ENCODE measurements at places on chromosomes 5 and 9.
A peak's percentile ranks its signal among the peaks of the same experiment; 100 is the strongest.

- DNase-seq, result no peak
Observed at GRCh38 chr5:66874004-66874403, 277.8 kb downstream of the MAST4 start.

DNA sequence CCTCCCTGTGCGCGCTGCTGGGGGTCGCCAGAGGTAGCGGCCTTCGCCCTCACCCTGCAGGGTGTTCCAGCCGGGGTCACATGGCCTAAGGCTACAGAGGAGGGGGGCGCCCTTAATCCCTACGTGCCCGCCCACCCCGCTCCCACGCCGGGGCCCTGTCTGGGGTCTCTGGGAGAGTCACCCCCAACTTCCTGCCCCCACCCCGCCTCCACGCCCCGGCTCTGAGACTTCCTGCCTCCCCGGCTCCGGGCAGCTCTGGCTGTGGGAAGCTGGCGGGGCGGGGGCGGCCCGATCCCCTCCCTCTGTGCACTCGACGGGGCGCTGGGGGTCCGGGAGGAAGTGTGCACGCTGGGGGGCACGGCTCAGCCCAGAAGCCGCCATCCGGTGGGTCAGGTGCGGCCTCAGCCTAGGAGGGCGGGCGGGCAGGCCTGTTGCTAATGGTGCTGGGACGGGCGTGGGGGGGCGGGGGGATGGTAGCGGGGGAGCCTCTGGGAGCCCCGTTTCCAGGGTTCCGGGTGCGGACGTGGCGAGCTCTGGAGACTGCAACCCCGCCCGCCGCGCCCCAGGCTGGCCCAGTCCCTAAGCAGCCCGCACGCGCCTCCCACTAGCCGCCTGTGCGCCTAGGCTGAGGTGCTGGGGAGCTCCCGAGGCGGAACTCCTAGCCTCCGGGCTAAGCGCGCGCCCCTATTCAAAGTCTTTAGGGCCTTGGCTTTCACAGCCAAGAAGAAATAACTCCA, 61.6 kb downstream of the CXXC5 start:
- DNase-seq, result peak; percentile 28

DNA sequence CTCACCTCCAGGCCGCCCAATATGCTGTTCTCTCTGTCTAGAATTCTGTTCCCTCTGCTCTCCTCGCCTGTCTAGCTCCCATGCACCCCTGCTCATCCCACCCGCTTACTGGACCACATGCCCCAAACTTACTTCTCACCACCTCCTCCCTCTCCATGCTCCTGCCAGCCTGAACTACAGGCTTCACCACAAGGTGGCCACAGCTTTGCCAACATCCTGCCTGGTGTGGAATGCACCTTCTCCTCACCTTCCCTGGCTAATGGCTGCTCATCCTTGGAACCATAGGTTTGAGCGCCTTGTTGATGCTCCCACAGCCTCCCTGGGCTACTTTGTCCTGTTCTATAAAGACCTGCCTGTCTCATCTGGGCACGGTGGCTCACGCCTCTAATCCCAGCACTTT, 9.6 kb downstream of the LAMC3 start:
- no peak for DNase-seq

GRCh38 chr5:9622971-9623421, 7.2 kb downstream of the TAS2R1 start:
- peak; percentile 80 for DNase-seq

GRCh38 chr5:52811067-52811749, 23.5 kb downstream of the ITGA1 start:
- DNase-seq, result peak; percentile 85

- no peak for DNase-seq
Observed at GRCh38 chr9:81559197-81559596, 130.2 kb downstream of the TLE1 start.

DNA sequence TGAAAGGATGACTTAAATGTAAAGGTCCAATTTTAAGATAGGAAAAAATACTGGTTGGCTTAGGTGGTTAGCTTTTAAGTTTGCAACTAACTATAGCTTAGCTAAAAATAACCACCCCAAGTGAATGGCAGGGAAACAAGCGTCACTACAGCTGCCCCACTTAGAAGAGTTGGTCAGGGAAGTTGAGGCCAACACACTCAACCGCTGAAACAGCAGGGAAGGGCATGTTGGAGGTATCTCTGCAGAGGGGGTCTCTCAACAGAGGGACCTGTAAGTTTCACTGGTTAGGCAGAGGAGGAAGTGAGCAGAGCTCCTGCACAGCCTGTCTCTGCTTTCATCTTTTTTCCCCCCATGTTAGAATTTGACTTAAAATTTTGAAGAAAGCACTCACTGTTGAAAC, 75.3 kb downstream of the LHFPL2 start:
- DNase-seq, result no peak

- peak; percentile 94 for DNase-seq
Observed at GRCh38 chr5:14105718-14106410, 37.3 kb upstream of the TRIO start.

DNA sequence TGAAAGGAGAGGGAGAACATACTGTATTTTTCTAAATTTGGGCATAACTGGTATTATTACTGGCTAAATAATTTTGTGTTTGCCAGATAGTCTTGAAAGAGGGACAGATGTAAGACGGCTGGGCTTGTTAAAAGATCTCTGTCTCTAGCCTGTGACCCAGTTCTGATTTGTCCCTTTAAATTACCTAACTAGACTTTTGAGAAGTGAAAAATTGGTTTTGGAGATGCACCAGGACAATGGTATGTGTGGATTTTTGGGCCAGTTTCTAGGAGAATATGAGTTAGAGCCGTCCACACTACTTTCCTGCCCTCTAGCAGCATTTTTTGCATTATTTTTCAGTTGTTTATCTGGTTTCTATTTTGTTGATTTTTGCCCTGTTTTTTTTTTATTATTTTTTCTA, 33.5 kb downstream of the LNPEP start:
- no peak for DNase-seq

- DNase-seq, result no peak
Observed at GRCh38 chr5:68531970-68532369, 316.4 kb downstream of the PIK3R1 start.

DNA sequence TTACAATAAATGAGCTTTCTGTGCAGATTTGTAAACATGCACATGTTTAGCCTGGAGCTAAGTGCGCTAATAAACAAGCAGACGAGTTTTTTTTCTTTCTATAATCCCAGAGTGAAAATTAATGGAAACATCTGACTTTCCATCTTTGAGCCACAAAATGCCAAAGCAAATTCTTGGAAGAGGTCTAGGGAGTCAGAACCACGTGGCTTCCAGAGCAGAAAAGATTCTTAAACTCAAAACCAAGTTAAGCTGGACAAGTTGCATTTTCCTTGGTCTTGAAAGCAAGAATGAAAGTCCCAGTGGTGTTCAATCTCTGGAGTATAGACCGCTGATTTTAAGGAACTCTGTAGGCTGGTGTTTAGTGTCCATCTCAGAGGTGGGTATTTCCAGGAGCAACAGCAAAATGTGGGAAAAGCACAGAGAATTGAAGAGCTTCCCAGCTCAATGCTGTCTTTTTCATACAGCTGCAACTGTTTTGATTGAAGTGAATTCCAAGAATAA, 71.4 kb downstream of the MYO10 start:
- DNase-seq, result no peak

GRCh38 chr5:66828046-66828547, 231.9 kb downstream of the MAST4 start:
- DNase-seq, result no peak

DNA sequence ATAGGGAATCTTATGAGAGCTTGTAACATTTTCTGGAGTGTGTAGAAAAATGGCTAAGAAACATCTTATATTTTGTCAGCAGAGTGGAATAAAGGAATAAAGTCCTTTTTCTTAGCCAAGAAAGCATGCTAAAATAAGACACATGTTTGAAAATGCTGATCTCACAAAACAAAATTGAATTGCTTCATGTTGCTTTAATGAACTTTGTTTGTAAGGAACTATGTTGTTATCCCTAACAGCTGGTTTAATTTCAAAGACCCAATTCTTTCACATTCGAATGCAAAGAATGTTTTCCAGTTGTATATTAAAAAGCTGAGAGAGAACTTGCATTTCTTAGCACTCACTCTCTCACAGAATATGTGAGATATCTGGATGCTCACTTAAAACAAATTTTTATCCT, 107.6 kb downstream of the MUSK start:
- no peak for DNase-seq

DNA sequence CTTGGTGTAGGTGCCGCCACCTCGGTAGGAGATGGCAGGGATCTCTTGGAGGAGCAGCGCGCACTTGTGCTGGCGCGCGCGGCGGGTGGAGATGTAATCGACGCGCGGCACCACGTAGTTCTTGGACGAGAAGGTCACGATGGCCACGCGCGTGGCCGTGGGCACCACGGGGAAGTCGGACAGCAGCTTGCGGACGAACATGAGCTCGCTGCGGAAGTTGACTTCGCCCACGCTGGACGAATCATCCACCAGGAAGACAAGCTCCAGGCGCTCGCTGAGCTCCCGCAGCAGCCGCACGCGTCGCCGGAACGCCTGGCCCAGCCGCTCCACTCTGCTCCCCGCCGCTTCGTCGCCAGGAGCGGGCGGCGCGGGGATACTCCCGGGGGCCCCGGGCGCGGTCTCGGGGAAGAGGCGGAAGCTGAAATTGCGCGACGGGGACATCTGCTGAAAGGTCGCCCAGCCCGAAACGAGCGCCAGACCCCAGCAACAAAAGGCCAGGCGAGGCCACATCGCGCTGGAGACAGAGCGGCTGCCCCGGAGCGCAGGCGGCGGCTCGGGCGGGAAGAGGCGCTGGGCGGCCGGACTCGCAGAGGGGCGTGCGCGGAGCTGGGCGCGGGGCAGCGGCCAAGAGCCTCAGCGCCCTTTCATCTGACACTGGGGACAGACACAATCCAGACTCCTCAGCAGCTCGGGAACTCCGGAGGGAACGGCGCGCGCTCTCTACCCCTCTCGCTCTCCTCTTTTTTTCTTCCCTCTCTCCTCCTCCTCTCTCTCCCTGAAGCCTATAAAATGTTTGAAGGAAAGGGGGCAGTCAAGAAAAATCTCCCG, at the start of gene SVEP1:
SVEP1 (minus strand) TSS at position 708 of the 828 bp plus-strand sequence; CDS start at position 510, 198 bp downstream.
- DNase-seq, result peak; percentile 81

DNA sequence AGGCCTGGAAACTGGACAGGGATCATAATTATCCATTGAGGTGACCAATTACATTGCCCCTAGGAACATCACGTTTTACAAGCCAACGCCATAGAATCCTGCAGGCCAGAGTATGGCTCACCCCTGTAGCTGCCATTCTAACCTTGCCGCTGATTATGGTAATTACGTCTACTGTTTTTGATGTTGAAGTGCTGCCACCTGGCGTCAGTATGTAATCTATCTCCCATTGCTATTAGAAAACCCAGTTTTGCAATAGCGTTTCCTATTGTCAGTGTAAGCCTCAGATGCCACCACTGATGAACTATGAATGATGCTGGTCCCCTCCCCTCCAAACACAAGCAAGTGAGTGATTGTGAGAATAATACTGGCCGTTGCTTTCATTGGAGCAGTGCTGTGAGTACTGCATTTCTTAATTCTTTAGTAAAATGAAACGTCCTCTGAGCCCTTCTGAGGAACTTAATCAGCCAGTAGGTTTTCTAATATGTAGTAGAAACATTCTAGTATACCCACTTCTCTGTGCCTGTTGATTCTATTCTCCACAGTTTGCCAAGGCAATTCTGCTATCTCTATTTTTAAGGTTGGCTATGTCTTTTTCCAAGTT, 100.5 kb upstream of the NMUR2 start:
- DNase-seq, result peak; percentile 54

DNA sequence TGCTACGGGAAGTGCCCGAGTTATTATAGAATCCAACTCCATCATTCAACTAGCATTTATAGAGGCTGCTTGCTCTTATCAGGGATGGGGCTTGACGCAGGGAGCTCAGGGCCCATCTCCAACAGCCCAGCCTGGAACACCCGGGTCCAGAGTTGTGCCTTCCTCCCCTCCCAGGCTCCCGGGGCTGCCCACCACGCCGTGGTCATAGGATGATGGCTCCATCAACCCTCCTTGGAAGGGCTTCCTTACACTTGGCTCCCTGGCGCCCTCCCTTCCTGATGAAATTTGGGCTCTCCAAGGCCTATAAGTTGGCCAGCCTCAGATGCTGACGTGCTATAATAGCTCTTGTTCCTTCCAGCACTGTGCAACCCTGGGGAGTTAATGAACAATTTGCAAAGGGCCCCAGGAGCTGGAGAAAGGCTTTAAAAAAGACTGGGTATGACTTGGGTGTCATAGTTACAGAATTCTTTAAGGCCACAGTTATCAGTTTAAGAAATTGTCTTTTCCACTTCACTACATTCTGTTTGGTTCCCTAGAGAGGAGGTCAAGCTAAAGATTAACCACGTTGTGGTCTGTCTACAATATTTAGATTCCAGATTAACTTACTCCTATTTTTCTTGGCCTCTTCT, 42.5 kb upstream of the GADD45G start:
- DNase-seq, result peak; percentile 23

GRCh38 chr9:69937833-69938535, 105.7 kb upstream of the MAMDC2 start:
- DNase-seq, result no peak

DNA sequence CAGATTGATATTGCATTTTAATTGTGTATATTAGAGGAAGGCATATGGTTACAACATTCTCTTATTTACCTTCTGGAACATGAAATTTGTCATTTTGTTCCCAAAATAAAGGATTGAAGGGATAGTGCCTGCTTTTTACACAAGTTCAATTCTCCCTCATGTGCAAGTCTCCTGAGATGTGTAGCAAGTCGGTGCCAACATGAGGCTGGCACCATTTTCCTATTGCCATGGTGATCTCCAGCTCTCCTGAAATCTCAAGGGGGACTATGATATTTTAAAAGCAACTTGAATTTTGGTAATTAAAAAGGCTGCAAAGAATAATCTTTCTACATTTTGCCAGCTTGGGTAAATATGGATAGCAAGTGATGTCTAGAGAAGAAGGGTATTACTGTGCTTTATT, 693.3 kb upstream of the WWC1 start:
- DNase-seq, result no peak

- no peak for DNase-seq
Observed at GRCh38 chr5:171612749-171613148, 172.9 kb upstream of the SMIM23 start.

- DNase-seq, result peak; percentile 58
Observed at GRCh38 chr5:87361031-87361445, 51.7 kb downstream of the CCNH start.

DNA sequence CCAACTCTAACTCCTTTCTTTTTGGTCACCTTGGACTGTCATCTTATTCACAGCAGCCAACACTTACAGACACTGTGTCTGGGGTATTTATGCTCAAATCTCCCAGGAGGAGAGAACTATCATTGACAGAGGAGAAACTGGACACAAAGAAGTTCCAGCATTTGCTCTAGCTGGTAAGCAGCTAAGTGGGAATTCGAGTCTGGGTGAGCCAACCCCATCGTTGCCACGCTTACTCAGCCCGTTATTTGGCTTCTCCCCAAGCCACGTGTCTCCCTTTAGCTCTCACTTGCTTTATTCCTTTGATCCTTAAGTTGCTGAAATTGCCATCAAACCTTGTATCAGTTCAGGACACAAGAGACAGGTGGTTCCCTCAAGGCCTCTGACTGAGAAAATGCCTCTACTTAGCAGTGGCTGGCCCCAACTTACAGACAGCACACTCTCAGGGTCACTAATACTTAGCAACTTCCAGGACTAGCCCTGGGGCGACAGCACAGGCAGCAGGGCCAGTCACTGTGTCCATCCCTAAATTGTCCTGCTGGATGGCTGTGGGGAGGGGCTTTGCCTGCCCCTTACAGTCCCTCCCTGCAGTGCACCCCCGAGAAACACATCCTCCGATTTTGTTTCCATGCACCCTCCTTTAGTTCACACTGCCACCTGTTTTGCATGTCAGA, 1.4 kb downstream of the SLC36A2 start:
- peak; percentile 26 for DNase-seq

All from iris pigment epithelial cell (primary cell).